ENCODE measurements at places on chromosomes 2 and 18.

GRCh38 chr18:59041296-59041695 is 98.4 kb upstream of the SEC11C start:
- no peak for DNase-seq

- DNase-seq = no peak
Observed at GRCh38 chr2:184677171-184677570, 78.8 kb downstream of the ZNF804A start.

DNA sequence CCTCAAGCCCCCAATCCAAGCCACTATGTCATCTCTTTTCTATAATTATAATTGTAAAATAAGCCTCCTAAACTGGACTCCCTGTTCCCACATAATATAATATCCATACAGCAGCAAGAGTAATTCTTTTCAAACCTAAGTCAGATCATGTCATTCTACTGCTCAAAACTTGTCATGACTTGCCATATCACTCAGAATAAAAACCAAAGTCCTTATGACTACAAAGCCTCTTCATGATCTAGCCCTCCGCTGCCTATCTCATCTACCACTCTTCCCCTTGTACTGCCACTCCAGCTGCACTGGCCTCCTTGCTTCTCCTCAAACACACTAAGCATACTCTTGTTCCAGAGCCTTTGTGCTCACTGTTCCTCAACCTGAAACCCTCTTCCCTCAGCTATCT is 69.9 kb downstream of the MEMO1 start:
- no peak for DNase-seq

DNA sequence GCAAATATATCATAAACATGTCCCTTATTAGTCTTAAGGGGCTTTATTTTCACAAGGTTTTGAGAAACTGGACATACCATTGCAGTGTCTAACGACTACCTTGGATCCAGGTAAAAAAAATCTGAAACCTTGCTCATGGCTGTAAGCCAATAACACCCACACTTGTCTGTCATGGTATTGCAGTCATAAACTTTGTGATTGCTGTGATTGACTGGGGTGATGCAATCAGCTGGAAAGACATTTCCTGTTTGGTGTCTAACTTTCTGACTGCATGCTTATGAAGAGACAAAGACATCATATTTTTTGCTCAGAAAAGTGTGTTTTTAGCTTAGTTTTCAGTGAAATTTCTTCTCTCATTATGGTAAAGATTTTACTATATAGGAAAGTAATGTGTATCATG is 635.0 kb downstream of the TSN start:
- no peak for DNase-seq

DNA sequence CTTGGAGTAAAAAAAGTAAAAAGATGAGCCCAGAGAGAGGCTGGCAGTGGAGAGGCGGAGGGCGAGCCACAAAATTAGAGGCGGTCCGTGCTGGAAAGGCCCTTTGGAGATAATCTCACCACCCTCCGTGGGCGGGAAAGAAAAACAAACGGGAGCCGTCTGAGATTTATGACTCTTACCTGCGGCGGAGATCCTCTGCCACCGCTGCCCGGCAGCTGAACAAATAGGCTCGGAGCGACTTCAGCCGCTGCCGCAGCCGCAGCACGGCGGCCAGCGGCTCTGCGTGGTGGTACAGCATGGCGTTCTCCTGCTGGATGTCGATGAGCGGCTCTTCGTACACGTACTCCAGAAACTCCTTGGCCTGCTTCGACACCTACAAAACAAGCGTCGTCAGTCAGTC is 94.6 kb downstream of the PLEKHM3 start:
- DNase-seq = no peak

GRCh38 chr18:11857177-11857887 is 6.1 kb downstream of the CHMP1B start:
- no peak for DNase-seq

DNA sequence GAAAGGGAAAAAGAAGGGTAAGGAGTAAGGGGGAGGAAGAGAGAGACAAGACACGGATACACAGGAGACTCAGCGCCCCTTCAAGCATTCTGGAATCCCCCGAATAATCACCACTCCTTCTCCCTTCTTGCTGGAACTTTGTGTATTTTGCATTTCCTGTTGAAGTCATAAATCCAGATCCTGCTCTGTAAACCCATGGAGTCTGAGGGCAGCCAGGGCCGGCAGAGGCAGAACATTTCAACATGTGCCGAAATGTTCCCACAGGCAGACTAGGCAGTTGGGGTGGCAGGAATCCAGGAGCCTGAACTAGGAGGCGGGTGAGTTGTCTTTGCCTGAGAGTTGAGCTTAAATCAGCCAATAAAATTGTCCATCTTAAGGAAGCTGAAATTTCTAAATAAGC is 193.1 kb downstream of the SH3RF3 start:
- no peak for DNase-seq

DNA sequence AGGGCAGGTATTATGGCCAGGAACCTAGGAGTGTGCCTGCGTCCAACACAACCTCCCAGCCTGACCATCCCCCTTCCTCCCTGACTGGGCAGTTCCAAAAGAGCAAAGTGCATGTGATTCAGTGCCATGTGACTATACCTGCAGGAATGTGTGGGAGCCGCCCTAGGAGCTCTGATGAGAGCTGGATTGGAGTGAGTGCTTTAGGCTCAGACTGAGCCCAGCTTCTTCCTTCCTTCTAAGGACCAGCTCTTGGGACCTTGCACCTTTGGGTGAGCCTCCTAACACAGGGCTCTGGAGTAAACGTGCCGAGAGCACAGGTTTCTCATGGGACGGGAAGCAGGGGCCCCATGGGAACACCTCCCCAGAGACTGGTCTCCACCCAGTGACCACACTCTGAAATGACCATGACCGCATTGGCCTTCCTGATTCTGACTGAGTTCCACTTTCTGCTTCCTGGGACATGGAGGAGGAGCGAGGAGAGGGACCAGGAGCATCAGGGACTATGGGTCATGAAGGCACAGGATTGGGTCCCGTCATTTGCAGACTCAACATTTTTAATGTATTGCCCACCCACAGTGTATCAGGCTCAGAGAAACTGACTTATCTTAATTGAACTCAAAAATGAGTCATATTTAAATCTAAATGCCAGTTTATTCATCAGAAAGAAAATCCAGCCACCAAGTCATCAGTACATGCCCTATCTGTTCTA is 87.8 kb upstream of the BCL2L11 start:
- no peak for DNase-seq

DNA sequence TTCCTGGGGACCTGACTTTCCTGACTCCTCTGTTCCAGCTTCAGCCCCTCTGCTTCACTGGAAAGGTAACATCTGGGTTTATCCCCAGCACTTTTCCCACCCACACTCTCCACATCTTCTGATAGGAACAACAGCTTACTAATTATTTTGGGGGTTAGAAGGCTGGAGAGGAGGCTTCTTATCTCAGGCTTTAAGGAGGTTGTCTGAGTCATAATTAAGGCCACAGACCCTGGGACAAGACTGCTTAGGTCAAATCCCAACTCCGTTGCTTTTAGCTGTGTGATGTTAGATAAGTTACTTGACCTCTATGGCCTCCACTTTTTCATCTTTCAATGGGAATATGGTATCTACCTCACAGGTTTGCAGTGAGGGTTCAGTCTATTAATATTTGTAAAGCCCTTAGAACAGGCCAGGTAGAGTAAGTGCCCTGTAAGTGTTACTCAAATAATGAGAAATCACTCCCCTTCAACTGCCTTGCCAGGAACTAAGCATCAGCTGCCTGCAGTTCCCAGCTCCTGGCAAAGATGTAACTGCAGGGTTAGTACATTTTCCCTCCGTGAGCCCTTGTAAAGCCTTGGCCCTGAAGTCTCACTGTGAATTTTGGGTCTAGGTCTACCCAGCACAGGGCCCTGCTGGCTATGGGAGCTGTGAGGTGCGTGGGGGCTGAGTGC is 123.6 kb downstream of the MTX2 start:
- no peak for DNase-seq

GRCh38 chr2:174439950-174440349 is 44.4 kb downstream of the SCRN3 start:
- no peak for DNase-seq

GRCh38 chr2:174711206-174711605 is 53.1 kb downstream of the CHRNA1 start:
- no peak for DNase-seq

- DNase-seq = no peak
Observed at GRCh38 chr2:133599811-133600210, 31.5 kb upstream of the NCKAP5 start.

All from stimulated activated CD4-positive, alpha-beta T cell treated with anti-CD3 and anti-CD28 coated beads, Interleukin-1b, Interleukin-23, amount 100 ng/mL, for 48 hours (primary cell).